Stimulated activated CD4-positive, alpha-beta T cell treated with anti-CD3 and anti-CD28 coated beads, Interleukin-1b, Interleukin-23, amount 100 ng/mL, for 24 hours (primary cell): ENCODE measurements at places on chromosomes 5 and 9.

- no peak for DNase-seq
Observed at GRCh38 chr9:91214086-91214485, 147.6 kb downstream of the AUH start.

DNA sequence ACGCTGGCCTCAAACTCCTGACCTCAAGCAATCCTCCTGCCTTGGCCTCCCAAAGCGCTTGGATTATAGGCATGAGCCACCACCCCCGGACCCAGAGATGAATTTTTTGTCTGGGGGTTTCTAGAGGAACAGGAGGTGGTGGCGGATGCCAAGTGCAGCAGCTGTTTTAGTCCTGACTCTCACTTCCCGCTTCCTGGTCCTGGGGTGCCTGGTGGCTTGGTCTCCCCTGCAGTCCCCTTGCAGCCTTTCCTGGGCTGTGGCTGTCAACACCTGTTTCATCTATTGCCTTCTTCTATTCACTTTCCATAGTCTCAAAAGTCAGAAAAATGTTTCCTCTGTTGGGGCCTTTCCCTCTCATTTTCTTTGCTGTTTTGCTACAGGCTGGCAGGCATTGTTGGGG, 6.5 kb upstream of the NHP2 start:
- no peak for DNase-seq

DNA sequence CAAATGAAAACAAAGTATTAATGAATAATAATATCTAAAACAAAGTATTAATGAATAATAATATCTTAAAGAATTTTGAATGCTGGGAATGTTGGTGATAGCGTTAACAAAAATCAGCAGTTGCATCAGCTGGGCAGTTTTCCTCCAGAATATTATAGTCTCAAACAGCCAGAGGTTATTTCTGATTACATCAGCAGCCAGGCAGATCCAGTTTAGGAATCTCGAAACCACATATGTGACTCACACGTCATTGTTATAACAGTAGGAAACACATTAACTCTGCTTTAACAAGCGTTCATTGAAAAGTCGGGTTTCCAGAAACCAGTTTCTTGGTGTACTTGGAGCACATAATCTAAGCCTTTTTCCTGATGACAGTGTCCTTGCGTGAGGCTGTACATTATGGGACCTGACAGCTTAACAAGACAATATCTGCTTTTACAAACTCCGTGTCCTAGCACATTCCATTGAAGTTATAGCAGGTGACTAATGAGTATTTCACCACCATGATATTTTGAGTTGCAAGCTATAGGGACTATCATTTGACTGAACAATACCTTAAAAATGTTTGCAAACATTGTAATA, 559.5 kb upstream of the KLF4 start:
- DNase-seq, result no peak

- DNase-seq, result no peak
Observed at GRCh38 chr9:70278305-70278704, 19.5 kb downstream of the SMC5 start.

GRCh38 chr9:129182625-129183494, 4.8 kb upstream of the IER5L start:
- DNase-seq, result no peak

DNA sequence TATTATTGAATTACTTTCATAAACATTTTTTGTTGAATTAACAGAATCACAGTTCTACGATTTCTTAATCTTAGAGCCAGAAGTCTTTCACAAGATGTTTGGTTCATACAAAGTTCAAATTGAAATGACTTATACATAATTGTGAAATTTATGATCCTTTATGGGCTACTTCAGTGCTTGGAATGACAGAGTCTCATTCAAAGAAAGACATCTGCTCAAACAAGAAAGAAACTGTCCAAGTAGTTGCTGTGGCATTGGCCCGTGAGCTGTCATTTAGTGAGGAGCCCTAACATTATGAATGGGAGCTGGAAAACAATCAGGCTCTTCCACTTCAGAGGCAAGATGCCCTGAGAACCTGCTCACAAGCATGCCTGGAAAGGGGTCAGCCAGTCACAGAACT, 63.4 kb downstream of the AUH start:
- DNase-seq, result no peak

DNA sequence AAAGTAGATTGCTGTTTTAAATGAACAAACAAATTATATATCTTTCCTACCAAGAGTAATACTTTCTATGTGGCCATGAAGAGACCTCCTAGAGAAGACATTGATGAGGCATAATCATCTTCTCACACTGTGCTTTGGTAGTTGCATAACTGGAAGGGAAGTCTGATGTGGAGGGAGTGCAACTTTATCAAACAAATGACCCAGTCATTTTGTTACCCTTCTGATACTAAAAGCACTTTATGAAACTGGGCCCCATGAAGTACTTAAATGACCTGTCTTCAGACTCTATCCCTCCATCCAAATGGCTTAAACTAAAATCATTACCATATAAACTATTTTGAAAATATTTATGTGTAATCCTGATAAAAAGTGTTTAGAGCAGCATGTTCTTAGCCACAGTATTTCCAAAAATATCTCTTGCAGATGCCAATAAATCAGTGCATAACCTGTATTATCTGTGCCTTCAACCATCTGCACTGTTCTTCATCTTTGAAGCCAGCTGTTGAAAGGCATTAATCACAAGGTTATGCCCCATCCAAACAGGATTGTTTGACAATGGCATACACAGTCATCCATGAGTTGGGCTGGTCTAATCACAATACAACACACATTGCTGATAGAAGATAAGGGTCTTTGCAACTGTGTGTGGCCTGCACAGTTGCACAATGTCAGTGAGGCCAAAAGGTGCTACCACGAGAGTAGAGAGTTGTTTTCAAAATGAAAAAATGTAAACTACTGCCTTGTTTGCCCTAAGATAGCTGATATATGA, 31.9 kb upstream of the MIER3 start:
- no peak for DNase-seq

DNA sequence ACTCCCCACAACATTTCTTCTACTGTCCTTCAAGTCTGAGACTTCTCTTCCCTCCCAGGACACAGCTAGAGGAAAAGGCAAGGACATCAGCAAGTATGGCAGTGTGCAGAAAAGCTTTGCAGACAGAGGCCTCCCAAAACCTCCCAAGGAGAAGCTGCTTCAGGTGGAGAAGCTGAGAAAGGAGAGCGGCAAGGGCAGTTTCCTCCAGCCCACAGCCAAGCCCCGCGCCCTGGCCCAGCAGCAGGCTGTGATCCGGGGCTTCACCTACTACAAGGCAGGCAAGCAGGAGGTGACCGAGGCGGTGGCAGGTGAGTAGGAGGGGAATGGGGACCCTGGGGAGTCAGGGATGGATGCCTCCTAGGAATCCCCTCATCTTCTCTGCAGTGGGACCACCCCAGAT, 24.4 kb downstream of the OLFML2A start:
- DNase-seq, result no peak

- no peak for DNase-seq
Observed at GRCh38 chr9:14306672-14307660, 7.0 kb downstream of the NFIB start.

DNA sequence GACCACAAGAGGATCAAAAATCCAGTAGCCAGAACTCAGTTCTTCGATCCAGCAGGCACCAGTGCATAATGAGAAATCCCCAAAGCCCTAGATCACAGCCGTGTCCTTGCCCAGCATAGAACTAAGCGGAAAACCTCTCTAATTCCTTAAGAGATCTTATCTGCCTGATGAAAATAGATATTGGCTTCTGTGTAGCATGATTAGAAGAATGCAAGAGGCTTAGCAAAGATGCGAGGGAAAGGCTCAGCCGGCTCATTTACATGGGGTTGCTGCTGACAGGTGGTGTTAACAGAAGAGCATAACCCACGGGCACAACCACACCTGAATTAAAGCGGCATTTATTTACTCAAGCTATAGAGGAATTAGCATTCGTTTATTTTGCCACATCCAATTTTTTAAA, 400.0 kb upstream of the ADAMTS16 start:
- no peak for DNase-seq

- DNase-seq, result no peak
Observed at GRCh38 chr9:125851979-125852378, 104.8 kb downstream of the PBX3 start.

DNA sequence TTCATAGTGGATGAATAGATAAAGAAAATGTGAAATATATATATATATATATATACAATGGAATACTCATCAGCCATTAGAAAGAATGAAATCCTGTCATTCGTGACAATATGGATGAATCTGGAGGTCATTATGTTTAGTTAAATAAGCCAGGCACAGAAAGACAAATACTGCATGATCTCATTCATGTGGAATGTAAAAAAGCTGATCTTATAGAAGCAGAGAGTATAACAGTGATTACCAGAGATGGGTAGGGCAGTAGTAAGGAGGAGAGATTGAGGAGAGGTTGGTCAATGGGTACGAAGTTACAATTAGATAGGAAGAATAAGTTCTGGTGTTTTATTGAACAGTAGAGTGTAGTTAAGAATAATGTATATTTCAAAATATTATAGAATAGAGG, 19.7 kb upstream of the PCDHAC2 start:
- DNase-seq, result no peak

GRCh38 chr5:5481206-5481605, 58.7 kb downstream of the ICE1 start:
- no peak for DNase-seq

GRCh38 chr5:159171274-159171673, 38.1 kb downstream of the RNF145 start:
- DNase-seq, result no peak

DNA sequence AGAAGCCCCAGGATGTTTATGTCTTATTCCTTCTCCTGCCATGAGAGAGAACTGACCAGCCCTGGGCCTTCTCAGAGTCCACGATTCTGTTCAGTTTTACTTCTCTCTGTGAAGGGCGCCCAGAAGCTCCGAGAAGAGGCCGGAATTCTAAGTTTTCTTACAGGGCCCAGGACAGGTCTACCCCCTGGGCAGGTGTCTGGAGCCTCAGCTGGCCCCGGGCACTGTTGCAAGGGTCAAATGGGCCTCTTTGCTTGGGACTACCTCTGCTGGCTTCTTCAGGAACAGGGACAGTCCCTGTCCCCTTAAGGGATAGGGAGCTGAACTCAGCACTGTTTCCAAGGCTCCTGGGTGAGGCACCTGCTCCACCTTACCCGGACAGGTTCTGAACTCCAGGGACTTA, 55.0 kb downstream of the RASGEF1C start:
- no peak for DNase-seq
